ENCODE measurements at places on chromosomes 7 and 10.

GRCh38 chr7:55478700-55479099 is 93.6 kb downstream of the VOPP1 start:
- DNase-seq: no peak

DNA sequence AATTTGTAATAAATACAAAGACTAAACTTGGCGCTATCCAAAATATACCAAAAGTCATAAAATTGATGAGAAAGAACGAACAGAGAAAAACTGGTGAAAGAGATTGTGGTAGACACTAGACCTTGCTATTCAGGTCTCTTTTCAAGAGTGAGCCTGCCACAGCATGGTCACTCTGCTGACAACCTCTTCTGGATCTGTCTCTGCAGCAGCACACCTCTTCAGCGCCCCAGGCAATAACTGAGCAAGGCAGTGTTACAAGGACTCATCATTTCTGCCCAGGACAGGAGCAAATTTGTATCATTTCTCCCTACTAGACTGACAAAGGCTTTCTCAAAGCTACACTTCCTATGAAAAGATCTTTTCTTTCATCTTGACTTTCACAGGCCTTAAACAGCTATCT is 976.0 kb downstream of the DNAJB9 start:
- DNase-seq: no peak

DNA sequence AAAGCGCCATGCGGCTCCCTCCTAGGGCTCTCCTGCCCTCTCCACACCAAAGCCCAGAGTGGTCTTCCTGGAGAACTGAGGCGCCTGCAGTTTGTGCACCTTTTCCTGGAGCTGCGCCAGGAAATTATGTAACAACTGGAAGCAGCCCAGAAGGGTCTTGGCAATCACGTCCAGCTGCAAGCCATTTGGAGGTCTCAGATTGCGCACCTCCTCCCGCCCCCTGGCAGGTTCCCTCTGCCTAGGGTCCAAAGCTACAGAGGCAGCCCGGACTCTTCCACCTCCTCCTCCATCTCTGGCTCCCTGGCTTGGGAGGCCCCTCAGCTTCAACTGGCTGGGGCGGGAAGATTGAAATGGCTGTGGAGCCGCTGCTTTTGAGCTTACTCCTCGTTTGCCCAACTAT is 34.0 kb upstream of the SFTPD start:
- no peak for DNase-seq

DNA sequence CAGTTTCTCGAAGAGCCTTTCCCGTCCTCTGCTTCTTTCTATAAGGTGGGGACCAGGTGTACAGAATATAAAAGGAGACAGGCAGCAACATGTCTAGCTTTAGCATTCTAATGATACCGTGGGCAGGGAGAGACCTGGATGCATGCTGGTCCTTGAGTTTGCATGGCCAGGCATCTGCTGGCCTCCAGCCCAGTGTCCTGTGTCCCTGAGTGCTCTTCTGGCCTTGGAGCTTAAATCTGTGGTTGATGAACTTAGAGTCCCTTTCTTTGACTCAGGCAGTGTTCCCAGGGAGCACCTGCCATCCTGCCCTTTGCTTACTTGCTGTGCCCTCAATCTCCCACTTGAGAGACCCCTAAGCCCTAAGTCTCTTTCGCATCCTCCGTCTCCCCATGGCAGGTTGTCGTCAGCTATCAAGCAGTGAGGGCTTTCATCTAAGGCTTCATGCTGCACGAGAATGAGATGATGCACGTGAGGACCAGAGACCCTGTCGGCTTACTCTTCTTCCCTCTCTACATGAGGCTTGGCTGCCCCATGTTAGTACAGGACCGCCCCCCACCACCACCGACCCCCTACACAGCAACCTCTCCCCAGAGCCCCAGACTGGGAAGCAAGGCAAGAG is 313.4 kb upstream of the C7orf33 start:
- DNase-seq: no peak

DNA sequence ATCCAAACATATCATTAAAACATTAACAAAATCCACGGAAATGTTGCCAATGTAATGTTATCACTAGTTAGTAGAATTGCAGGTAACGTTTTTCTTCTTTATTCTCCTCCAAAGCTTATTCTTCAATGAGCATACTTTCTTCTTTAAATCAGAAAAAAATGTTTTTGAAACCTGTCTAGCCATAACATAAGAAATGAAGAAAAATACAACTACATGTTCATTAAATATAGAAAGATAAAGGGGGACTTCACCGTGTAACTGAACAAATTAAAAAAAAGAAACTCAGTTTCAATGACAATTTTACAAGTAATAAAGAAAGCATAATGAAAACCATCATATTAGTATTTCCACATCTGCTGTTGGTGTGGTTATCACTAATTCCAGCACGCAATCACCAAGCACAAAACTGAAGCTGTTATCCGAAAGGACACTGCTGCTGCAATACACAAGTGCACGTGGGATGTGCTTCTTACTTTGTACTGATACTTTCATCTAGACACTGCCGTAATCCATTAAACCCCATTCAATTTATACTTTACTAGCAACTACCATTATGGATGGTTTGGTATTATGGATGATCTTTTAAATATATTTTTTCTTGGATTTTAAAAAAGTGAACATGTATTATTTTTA is 9.6 kb downstream of the ESYT2 start:
- no peak for DNase-seq

All from Kasumi-1 (cell line).